ENCODE measurements at places on chromosomes 13 and 19.

- no peaks in the 10 kb centered on the region for H3K36me3 ChIP-seq
- H3K4me3 ChIP-seq, result no peak overlapping the region
- DNase-seq, result no peak
- no peak overlapping the region for H3K27ac ChIP-seq
Observed at GRCh38 chr19:3270902-3271301, 46.4 kb downstream of the CELF5 start.

- no peak overlapping the region for H3K27ac ChIP-seq
- H3K27me3 ChIP-seq, result no peaks in the 10 kb centered on the region
- DNase-seq, result no peak
- peaks cover 65% of the 10 kb centered on the region for H3K36me3 ChIP-seq
- H3K4me1 ChIP-seq, result no peaks in the 10 kb centered on the region
Observed at GRCh38 chr13:100530671-100531213, 57.8 kb downstream of the GGACT start.

- H3K27ac ChIP-seq, result no peak overlapping the region
- no peak for DNase-seq
- H3K4me1 ChIP-seq, result no peaks in the 10 kb centered on the region
- H3K27me3 ChIP-seq, result no peaks in the 10 kb centered on the region
- no peak overlapping the region for H3K4me3 ChIP-seq
- no peaks in the 10 kb centered on the region for H3K36me3 ChIP-seq
Observed at GRCh38 chr13:57409121-57409520, 222.4 kb upstream of the PCDH17 start.

GRCh38 chr13:27133889-27134288 is 37.7 kb downstream of the USP12 start:
- H3K36me3 ChIP-seq, result peaks cover 9% of the 10 kb centered on the region
- H3K4me3 ChIP-seq, result no peak overlapping the region
- H3K27me3 ChIP-seq, result no peaks in the 10 kb centered on the region
- H3K4me1 ChIP-seq, result peaks cover 26% of the 10 kb centered on the region

DNA sequence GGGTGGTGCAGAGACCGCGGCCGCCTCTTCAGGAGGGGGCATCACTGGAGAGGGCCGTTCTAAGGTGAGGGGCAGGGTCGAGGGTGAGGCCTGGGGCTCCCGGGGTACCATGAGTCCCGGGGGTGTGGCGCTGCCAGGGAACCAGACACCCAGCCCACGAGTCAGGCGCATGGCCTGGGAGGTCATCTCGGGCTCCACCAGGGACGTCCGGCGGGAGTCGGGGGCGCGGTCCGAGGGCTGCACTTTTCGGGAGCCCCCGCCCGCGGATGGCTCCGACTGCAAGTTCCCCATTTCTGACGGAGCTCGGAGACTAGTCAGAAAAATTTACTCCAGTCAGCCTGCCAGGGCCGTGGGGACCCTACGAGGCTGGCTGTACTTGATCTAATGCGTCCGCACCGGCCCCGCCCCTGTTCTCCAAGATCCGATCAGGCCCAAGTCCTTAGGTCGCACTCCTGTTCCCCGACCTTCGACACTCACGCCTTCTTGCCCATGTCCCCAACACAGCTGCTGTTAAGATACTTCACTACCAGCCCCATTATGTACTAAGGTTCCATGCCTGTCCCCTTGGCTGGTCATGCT is 774 bp downstream of the GGN start:
- H3K4me3 ChIP-seq, result peak overlapping the region; percentile 42
- H3K4me1 ChIP-seq, result peaks cover 12% of the 10 kb centered on the region
- peak overlapping the region; percentile 89 for H3K27ac ChIP-seq
- peaks cover 6% of the 10 kb centered on the region for H3K36me3 ChIP-seq

DNA sequence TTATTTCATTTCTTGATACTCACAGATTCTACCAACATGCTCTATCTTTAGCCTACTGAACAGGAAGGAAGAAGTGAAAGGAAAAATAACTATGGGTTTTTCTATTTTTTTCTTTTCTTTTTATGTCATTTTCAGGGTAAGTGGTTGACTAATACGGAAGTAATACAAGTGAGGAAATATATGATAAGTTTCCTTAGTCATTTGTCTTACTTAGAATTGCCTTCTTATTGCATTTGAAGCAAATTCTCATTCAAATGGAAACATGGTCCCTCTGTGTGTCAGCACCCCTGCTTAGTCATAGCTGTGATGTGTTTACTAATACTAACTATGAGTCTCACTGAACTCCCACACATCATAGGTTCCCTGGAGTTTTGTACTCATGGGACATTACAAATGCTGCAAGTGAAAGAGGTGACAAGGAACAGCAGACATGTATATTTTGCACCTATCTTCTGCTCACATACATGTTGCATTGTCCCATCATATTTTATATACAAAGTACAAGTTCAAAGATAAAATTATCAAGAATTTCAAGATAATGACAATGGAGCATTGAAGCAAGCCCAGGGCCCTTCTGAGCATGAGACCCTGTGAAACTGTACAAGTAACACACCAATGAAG is 60.1 kb downstream of the DCT start:
- peaks cover 3% of the 10 kb centered on the region for H3K27me3 ChIP-seq
- H3K27ac ChIP-seq, result no peak overlapping the region
- no peak overlapping the region for H3K4me3 ChIP-seq

GRCh38 chr19:13887018-13887436 is 10.1 kb downstream of the NANOS3 start:
- H3K4me1 ChIP-seq, result peaks cover 7% of the 10 kb centered on the region
- H3K27ac ChIP-seq, result no peak overlapping the region
- no peak overlapping the region for H3K4me3 ChIP-seq
- no peaks in the 10 kb centered on the region for H3K36me3 ChIP-seq

GRCh38 chr13:73261739-73262216 is 203.0 kb downstream of the KLF5 start:
- no peaks in the 10 kb centered on the region for H3K27me3 ChIP-seq
- no peak overlapping the region for H3K4me3 ChIP-seq
- no peaks in the 10 kb centered on the region for H3K36me3 ChIP-seq
- peaks cover 31% of the 10 kb centered on the region for H3K4me1 ChIP-seq
- peak; percentile 74 for DNase-seq
- H3K27ac ChIP-seq, result peak overlapping the region; percentile 65

GRCh38 chr19:19094513-19094912 is 30.7 kb downstream of the SLC25A42 start:
- peak overlapping the region; percentile 4 for H3K27ac ChIP-seq
- peak; percentile 70 for DNase-seq
- H3K4me3 ChIP-seq, result no peak overlapping the region
- H3K27me3 ChIP-seq, result no peaks in the 10 kb centered on the region

- DNase-seq, result no peak
- H3K27ac ChIP-seq, result no peak overlapping the region
- no peak overlapping the region for H3K4me3 ChIP-seq
- H3K27me3 ChIP-seq, result no peaks in the 10 kb centered on the region
- H3K36me3 ChIP-seq, result no peaks in the 10 kb centered on the region
Observed at GRCh38 chr13:44022196-44022595, 142.5 kb downstream of the LACC1 start.

DNA sequence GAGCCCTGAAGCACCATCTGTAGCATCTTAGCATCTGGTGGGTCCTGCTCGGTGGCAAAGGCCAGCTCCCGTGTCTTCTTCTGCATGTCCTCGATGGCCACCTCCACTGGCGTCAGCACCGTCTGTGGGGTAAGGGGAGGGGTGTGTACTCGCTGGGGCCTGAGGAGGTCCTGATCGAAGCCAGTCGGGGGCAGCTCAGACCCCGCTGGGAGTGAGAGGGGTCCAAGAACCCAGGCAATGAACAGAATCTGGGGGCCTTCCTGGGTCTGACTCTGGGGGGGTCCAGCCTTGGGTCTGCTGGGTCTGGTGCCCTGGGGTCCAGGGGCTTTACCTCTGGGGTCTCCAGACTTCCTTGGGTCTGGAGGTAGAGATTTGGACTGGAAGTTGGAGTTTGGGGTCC is 3.6 kb upstream of the KANK2 start:
- H3K4me3 ChIP-seq, result no peak overlapping the region
- H3K27me3 ChIP-seq, result no peaks in the 10 kb centered on the region
- H3K36me3 ChIP-seq, result peaks cover 69% of the 10 kb centered on the region
- H3K4me1 ChIP-seq, result no peaks in the 10 kb centered on the region
- H3K27ac ChIP-seq, result no peak overlapping the region
- DNase-seq, result no peak

- no peak overlapping the region for H3K4me3 ChIP-seq
- no peaks in the 10 kb centered on the region for H3K4me1 ChIP-seq
- H3K36me3 ChIP-seq, result no peaks in the 10 kb centered on the region
- no peak for DNase-seq
- H3K27ac ChIP-seq, result no peak overlapping the region
Observed at GRCh38 chr13:112702986-112703379, 13.1 kb downstream of the ATP11A start.

- H3K27ac ChIP-seq, result peak overlapping the region; percentile 48
- no peaks in the 10 kb centered on the region for H3K27me3 ChIP-seq
- H3K36me3 ChIP-seq, result no peaks in the 10 kb centered on the region
- DNase-seq, result peak; percentile 78
Observed at GRCh38 chr13:29573190-29573589, 22.3 kb downstream of the SLC7A1 start.

- H3K36me3 ChIP-seq, result no peaks in the 10 kb centered on the region
- no peaks in the 10 kb centered on the region for H3K4me1 ChIP-seq
- H3K4me3 ChIP-seq, result no peak overlapping the region
- no peak overlapping the region for H3K27ac ChIP-seq
Observed at GRCh38 chr13:108929532-108930206, 300.3 kb downstream of the MYO16 start.

DNA sequence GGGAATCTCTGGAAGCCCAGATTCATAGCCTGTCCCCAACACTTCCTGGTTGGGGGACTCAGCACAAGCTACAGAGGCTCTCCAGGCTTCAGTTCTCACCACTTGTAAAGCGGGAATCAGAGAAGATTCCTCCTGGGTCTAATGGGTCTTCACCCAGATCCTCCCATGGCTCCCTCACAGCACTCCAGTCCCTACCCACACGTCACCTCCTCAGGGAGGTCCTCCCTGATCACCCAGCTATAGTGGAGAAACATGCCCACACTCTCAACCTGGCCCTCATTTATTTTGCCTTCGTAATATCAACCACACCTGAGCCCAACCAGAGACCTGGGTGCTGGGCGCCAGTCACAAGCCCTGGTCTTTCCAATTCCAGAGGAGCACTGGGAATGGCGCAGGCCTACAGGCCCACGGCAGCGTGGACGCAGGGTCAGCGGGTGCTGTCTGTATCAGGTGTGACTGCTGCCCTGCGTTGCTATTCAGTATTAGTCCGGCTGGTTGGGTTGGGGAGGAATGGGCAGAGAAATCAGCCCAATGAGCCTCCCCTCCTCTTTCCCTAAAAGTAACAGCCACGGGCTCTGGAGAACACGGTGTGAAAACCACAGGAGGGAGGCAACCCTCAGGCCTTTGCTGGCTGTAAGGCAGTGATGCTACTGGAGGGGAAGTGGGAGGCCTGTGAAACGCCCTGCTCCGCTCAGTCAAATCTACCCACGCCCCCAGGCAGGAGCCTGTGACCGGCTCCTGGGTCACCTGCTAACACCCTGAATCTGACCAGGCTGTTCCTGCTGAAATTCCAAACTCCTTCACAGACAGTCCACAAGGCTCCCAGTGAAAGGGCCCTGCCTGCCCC is 5.2 kb downstream of the AKT2 start:
- H3K27ac ChIP-seq, result peak overlapping the region; percentile 72
- H3K4me3 ChIP-seq, result peak overlapping the region; percentile 28
- peaks cover 3% of the 10 kb centered on the region for H3K4me1 ChIP-seq
- no peaks in the 10 kb centered on the region for H3K27me3 ChIP-seq
- H3K36me3 ChIP-seq, result no peaks in the 10 kb centered on the region
- DNase-seq, result no peak

GRCh38 chr19:2469102-2469914 is 6.6 kb upstream of the GADD45B start:
- no peaks in the 10 kb centered on the region for H3K36me3 ChIP-seq
- no peak overlapping the region for H3K4me3 ChIP-seq
- H3K27ac ChIP-seq, result no peak overlapping the region
- H3K4me1 ChIP-seq, result no peaks in the 10 kb centered on the region

DNA sequence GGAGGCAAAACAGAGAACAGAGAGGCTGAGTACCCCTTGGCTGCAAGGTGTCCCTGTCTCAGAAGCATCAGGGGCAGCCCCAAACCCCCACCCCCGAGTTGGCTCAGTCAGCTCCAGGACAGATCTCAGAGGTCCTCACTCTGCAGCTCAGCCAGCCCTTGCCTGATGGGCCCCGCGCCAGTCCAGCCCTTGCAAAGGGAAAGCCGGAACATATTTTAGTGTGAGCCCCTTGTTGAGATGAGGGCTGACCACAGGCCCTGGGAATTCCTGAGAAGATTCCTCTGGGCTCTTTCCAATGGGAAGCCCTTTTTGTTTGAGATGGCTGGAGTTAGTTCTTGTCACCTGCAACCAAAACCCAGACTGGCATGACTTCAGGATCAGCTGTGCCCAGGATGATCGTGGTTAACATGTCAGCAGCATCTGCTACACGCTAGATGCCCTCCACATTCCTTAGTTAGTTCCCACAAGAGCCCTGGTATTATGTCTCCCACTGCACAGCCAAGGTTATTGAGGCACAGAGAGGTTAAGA is 33.9 kb upstream of the CCNE1 start:
- H3K4me1 ChIP-seq, result no peaks in the 10 kb centered on the region
- H3K27me3 ChIP-seq, result no peaks in the 10 kb centered on the region
- no peak for DNase-seq
- H3K36me3 ChIP-seq, result no peaks in the 10 kb centered on the region

DNA sequence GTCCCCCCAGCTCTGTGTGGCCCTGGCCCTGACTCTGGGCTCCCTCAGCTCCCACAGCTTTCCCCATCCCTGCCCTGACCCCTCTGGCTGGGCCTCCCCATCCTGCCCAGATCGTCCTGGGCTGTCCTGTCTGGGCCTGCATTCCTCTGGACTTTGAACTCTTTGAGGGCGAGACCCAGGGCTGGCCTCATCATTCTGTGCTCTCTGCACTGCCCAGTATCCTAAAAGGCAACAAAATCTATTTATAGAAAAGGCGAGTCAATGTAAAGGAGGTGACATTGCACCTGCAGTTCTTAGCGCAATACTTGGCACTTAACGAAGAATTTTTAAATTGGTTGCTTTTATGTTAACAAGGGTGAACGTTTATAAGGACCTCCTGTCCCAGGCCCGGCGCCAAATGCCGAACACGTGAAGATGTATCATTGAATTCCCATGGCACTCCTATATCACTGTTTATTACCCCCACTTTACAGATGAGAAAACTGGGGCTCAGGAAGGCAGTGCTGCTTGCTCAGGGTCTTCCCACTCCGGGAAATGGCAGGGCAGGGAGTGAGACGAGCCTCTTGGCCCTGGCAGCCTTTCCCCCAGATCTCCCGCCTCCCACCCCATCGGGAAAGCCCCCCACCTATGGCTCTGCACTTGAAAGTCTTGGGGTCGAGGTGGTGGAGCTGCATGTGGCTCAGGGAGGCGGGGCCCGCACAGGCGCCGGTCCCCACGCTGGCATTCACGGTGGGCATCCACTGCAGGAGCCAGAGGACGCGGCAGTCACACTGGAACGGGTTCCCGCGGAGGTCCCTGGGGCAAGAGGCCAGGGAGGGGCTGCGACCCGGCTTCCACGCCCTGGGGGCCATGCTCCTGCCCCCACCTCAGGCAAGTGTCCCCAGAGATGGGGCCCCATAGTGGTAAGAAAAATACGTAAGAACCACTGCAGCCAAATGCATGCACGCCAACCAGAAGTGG is 3.8 kb downstream of the LGI4 start:
- peaks cover 41% of the 10 kb centered on the region for H3K4me1 ChIP-seq
- DNase-seq, result no peak
- no peaks in the 10 kb centered on the region for H3K36me3 ChIP-seq
- H3K27me3 ChIP-seq, result no peaks in the 10 kb centered on the region
- H3K27ac ChIP-seq, result no peak overlapping the region

- no peaks in the 10 kb centered on the region for H3K27me3 ChIP-seq
- H3K36me3 ChIP-seq, result no peaks in the 10 kb centered on the region
- DNase-seq, result peak; percentile 14
- H3K4me1 ChIP-seq, result no peaks in the 10 kb centered on the region
- H3K4me3 ChIP-seq, result no peak overlapping the region
Observed at GRCh38 chr13:62357887-62358645, 942.4 kb upstream of the PCDH20 start.

Measured in small intestine (tissue), 16 donors.